AG04450 (cell line): ENCODE measurements at places on chromosomes 6 and 20.

- DNase-seq = peak; percentile 24
Measured at GRCh38 chr6:84150705-84151104, 76.7 kb downstream of the CEP162 start.

GRCh38 chr6:118467181-118467580 lies 80.9 kb upstream of the PLN start:
- DNase-seq = no peak

- DNase-seq = no peak
Measured at GRCh38 chr6:23562554-23562953, 563.5 kb upstream of the NRSN1 start.

DNA sequence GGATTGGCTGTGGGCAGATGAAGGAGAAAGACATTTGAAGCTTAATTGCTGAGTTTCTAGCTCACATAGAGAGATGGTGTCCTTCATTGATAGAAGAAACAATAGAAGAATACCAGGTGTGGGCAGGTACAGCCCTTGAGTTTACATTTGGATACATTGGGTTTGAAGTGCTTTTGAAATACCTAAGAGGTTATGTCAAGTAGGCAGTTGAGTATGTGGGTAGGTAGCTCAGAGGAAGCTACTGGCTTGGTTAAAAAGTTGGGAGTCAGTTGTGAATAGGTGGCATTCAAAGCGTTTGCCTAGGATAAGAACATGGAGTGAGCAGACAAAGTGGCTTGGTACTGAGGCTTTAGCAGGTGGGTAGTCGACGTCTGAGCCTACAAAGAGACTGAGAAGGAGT lies 25.0 kb downstream of the NDUFAF5 start:
- DNase-seq = no peak

- DNase-seq = no peak
Measured at GRCh38 chr20:31695849-31696804, 26.5 kb downstream of the BCL2L1 start.

DNA sequence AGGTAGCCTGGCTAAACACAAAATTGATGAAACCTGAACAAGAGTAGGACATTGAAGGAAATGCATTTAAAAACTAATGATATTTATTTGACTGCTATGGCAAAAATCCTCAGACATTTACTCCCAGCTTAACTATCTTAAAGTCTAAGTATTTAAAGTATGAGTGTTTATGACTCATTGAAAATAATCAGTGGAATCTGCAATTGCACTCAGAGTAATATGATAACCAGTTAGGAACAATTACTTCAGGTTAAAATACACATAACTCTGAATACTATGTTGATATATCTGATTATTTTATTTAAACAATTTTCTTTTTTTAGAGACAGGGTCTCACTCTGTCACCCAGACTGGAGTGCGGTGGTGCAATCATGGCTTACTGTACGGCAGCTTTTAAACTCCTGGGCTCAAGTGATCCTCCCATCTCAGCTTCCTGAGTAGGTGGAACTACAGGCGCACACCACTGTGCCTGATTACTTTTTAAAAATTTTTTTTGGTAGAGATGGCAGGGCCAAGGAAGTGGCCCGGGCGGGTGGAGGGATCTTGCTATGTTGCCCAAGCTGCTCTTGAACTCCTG lies 43.9 kb downstream of the FILIP1 start:
- DNase-seq = peak; percentile 32

DNA sequence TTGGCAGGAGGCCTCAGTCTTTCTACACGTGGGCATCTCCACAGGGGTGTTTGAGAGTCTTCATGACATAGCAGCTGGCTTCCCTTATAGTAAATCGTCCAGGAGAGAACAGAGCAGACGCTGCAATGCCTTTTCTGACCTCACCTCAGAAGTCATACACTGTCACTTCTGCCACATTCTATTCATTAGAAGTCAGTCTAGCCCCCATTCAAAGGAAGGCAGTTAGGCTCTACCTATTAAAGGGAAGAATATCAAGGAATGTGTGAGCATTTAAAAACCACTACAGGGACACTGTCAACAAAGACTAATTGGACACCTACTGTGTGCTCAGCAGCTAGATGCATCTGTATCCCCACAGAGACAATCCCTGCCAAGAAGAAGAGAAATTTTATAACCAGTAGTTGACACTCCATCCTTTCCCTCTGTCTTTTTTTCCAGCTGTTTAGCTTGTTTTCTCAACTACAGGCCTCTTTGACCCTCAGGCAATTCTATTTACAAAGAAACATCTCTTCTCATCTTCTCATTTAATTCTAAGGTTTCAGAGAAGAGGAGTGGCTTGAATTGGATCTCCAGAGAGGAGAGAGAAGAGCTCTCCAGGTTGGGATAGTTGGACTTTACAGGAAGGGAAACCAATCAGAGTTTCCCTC lies 18.6 kb downstream of the ARMC12 start:
- no peak for DNase-seq

- no peak for DNase-seq
Measured at GRCh38 chr6:116439522-116440051, 21.6 kb upstream of the CALHM6 start.

- no peak for DNase-seq
Measured at GRCh38 chr20:35826397-35826998, 54.7 kb downstream of the PHF20 start.

DNA sequence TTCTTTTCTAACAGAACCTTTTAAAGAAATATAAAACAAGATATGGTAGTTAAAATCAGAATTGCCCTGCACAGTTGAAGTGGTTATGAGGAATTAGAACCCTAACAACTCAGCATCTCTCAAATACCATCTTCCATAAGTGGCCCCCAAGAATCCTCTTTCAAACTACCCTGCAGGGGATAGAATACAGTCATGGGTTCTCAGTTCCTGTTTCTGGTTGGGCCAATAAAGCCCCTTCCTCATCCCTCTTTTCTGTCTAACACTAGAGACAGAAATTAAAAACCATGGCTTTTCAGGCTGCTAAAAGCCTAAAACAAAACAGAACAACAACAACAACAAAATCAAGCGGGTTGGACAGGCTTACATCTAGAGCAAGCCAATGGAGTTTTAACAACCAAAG lies 6.7 kb upstream of the LCA5 start:
- no peak for DNase-seq

- DNase-seq = no peak
Measured at GRCh38 chr6:163405412-163406309, 8.9 kb upstream of the QKI start.

GRCh38 chr6:33803571-33804053 lies at the start of gene MLN:
MLN (minus strand) TSS chr6:33804003; CDS start chr6:33801163, 2,840 bp downstream.
- DNase-seq = no peak

DNA sequence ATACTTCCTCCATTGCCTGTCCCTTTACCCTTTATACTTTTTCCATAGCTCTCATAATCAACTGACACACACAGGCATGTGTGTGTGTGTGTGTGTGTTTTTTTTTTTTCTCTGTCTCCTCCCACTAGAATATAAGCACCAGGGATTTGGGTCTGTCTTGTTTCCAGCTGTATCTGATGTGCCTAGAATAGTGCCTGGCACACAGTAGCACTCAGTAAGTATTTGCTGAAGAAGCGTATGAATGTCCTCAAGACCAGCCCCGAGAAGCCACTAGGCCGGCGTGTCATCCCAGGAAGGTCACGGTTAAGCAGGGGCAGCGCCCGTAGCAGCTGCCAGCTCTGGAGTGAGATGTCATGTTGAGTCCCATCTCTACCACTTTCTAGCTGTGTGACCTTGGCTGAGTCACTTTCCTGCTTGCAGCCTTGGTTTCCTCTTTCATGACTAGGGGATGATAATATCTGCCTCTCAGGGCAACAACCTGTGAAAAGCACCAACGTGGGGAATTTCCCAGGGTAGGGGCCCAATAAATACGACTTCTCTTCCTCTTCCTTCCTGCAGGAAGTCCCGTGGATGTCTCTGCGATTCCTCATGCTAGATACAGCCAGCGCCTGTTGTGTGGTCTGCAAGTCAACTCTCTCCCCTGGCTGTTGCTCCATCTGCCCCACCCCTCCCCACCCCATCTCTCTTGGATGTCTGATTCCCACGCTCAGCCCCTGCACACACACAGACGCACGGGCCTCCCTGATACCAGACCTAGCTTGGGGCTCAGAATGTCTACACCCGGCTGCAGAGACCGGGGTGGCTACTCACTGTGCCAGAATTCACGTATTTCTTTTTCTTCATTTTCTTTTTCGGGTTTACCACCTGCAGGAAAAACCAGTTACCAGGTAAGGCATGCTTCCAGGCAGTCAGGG lies 58.1 kb downstream of the RAB44 start:
- DNase-seq = no peak

GRCh38 chr20:1824834-1825233 lies 70.4 kb upstream of the SIRPA start:
- DNase-seq = no peak

DNA sequence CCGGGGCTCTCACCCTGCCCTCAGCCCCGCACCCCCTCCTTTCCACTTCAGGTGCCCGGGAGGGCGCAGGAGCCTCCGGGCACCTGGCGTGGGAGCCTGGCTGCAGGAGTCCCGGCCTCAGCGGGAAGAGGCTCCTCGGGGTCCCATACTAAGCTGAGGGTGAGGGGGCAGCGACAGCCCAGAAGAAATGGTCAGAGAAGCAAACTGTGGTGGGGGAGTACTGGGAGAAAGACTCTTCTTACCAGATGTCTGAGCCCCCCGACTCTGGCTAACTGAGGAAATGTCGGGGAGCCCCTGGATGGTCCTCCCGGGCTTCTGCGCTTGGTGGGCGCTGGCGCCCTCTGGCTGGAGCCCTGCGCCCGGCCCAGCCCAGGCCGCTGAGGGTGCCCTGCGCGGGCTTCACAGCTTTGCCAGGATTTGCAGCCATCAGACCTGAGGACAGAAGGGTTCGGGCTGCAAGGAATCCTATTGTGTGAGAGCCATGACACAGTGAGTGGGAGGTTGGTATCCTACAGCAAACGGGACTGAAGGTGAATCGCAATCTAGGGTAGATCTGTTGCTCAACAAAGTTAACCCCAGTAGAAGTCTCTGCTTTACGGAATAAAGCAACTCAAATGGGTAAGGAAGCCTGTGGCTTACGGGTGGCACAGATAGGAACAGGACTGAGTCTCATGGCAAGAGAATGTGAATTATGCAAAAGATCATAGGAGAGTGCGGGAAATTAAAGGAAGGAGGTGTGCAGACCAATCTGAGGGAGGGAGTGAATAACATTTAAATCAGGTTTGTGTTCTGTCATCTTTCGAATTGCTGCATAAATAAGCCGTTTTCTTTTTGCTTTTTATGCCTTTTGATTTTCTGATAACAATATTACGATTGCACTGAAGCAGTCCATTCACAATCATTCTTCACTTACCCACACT lies 639 bp upstream of the RCAN2 start:
- no peak for DNase-seq

DNA sequence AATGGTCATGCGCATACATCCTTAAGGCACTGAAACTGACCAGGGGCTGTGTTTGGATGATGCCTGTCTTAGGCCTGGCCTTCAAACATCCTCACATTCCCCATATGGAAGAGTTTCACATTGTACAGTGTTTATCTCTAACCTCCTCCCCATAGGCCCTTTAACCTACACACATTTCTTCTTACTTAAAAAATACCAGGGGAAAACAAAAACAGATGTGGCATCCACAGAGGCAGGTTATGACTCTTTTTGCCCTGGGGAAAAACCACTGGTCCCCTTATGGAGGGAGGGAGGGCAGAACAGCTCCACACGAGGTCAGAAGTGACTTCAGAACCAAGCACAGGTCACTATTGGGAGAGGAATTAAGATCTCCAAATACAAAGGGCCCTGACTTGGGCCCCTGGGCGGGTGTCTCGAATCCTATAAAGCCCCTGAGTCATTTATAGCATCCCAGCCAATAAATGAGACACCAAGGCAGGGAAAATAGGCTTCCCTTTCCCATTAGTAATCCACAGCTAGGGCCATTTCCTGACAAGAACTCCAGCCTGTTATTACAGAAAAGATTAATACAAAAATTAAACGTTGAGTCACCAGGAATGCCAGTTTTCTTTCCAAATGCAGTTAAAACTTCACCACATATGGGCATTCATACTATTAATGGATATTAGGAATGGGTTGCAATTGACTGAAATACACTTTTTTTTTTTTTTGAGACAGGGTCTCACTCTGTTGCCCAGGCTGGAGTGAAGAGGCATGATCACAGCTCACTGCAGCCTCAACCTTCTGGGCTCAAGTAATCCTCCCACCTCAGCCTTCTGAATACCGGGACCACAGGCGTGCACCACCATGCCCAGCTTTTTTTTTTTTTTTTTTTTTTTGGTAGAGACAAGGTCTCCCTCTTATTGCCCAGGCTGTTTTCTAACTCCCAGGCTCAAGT lies 107.2 kb downstream of the ATP9A start:
- peak; percentile 68 for DNase-seq

- no peak for DNase-seq
Measured at GRCh38 chr6:109783250-109783986, 92.3 kb downstream of the FIG4 start.

DNA sequence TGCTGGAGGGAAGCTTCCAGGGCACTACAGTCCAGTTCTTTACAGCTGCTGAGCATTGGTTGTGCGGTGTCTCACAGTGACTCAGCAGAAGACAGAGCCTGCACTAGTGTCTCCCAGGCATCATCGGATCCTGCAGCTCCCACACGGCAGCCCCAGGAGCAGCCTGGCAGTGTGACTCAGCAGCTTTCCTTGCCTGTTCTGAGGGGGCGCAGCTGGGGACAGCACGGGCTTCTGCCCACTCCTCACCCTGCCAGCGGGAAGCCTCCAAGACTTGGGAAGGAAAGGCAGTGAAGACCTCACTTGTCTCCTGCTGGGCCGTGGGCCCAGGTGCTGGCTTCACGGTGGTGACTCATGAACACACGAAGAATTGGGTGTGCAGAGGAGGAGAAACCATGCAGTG lies 165.4 kb downstream of the SYNDIG1 start:
- DNase-seq = peak; percentile 79

DNA sequence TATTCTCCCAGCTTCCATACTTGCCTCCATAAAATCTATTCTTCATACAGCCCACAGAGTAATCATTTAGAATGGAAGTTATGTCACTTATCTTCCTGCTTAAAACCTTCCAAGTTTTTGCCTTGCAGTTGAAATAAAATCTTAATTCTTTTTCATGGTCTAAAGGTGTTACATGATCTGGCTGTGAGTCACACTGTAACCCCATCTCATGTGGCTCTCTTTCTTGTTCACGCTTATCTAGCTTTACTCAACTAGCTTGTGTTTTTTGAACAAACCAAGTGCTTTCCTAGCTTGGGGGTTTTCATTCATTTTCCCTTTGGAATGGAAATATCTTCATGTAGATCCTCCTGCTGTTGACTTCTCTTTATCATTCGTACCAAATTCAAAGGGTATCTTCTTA lies 23.6 kb upstream of the THEMIS start:
- no peak for DNase-seq

DNA sequence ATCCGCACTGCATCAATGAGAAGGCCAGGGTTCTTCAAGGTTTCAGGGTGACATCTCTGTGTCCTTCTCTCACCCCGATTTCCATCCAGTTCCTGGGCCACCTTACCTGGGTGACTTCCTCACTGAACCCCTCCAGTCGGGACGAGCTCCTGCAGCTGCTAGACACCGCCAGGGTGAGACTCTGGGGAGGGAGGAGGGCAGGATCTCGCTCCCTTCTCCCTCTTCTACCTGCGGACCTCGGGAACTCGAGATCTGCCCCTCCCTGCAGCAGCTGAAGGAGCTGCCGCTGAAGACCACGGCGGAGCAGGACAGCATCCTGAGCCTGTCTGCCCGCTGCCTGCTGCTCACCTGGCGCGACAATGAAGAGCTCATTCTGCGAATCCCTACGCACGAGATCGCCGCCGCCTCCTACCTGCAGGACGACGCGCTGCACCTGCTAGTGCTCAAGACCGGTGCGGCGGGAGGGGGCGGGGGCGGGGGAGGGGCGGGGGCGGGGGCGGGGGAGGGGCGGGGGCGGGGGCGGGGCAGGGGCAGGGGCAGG lies 7.5 kb downstream of the CCM2L start:
- no peak for DNase-seq

GRCh38 chr6:111119571-111120329 lies 32.4 kb downstream of the SLC16A10 start:
- DNase-seq = no peak
